ENCODE measurements at places on chromosomes 12 and 14.

DNA sequence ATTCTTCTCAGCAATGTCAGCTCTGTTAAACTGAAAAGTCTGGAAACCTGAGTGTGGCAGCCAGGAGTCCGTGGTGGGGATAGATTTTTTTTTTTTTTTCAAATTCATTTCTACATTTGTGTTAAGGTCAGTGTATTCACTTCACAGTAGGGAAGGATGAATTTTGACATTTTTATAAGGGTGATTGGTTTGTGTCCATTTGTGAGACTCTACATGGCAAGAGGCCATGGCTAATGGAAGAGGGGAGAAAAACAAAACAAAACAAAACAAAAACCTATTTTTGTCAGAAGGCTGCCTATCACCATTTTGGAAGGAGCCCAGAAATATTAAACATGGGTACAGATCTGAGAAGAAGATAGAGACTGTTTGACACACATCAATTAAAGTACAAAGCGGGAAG, 176.1 kb downstream of the RMST start:
- no peak for DNase-seq

GRCh38 chr14:106605548-106606448, 1079.4 kb downstream of the TMEM121 start:
- DNase-seq: peak; percentile 79

- DNase-seq: no peak
Measured at GRCh38 chr12:16384732-16385131, 37.3 kb downstream of the MGST1 start.

- DNase-seq: no peak
Measured at GRCh38 chr12:45887544-45887943, 102.8 kb downstream of the SCAF11 start.

DNA sequence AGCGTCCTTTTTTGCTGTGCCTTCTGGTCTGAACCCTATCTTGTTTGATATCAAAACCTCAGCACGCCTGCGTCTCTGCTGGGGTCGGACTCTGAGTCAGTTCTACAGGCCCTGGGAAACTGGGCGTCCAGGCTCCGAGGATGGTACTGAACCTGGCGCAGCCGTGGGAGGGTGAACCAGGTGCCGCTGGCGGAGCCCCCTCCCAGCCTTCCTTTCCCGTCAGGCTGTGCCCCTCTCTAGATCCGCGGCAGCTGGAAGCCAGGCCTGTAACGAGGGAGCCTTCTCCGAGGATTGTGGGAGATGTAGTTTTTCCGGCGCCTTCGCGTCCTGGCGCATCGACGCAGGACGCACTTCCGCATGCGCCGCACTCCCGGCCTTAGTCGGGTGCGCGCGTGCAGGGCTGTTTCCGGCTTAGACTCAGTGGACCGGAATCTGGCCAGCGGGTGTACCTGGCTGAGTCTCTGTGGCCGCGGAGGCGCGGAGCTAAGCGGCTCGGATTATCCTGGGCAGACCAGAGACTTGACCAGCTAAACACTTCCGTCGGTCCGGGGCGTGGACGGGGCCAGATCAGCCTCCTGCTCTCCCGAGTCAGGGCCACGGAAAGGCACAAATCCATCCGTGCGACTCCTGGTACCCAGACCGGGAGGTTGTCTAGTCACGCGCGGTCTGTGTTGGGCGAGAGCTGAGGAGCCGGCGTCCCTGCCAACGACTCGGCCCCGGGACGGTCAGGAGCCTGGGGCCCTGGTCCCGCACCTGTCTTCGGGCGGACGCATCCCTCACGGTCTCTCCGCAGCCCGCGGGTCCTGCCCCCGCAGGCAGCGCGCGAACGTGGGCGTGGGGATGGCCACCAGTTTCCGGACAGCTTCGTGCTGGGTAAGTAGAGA, at the start of gene ZNF26:
ZNF26 (plus strand) TSS at position 367 of the 884 bp plus-strand sequence; CDS start at position 841, 474 bp downstream.
- DNase-seq: peak; percentile 81

- DNase-seq: no peak
Measured at GRCh38 chr12:57821474-57822214, 3.1 kb upstream of the AVIL start.

GRCh38 chr12:33383503-33383902, 56.1 kb downstream of the SYT10 start:
- no peak for DNase-seq

DNA sequence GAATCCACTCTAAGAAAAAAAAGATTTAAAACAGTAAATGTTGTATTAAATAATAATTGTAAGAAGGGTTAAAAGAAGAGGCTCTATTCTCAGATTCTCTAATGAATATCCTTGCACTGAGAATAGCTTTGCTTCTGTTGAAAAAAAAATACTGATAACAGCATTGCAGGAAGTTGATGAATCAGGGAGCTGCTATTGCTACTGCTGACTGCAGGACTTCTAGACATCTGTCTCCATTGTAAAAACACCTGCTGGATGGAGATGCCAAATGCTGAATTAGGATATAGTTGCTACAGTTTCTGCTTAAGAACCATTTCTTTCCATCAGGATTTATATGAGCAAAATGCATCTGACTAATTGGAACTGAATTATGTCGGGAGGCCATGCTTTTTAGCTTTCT, 50.3 kb upstream of the ANP32D start:
- DNase-seq: no peak

DNA sequence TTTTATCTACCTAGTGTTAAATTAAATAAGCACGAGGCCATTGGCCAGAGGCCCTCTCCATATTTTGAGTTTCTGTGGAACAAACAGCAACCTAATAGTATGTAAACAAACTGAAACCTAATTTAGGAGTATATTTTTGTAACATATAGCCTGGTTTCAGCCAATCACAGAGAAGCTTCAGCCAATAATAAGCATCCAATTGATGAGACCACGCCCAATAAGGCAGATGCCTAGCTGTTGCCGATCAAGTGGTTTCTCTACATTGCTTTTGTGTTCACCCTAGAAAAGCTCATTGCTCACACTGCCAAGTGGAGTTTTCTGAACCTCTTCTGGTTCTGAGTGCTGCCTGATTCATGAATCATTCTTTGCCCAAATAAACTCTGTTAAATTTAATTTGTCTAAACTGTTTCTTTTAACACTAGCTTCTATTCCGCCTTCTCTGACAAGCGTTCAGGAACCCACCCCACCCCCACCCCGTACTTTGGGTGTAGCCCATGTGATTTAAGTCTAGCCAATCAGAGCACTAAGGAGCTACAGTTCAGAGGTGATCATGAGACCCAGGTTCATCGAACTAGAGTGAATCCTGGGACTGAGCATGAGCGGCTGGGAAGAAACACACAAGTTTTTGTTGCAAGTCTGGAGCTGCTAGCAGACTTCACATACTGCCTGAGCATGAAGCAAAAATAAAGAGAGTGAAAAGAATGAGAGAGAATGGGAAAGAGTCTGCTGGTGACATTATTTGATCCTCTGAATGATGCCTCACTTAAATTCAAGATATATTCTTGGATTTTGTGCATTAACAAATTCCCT, 21.5 kb upstream of the LTA4H start:
- DNase-seq: no peak

- no peak for DNase-seq
Measured at GRCh38 chr14:29548948-29549370, 378.7 kb downstream of the PRKD1 start.

GRCh38 chr12:70553391-70553859, 83.8 kb downstream of the PTPRB start:
- no peak for DNase-seq

DNA sequence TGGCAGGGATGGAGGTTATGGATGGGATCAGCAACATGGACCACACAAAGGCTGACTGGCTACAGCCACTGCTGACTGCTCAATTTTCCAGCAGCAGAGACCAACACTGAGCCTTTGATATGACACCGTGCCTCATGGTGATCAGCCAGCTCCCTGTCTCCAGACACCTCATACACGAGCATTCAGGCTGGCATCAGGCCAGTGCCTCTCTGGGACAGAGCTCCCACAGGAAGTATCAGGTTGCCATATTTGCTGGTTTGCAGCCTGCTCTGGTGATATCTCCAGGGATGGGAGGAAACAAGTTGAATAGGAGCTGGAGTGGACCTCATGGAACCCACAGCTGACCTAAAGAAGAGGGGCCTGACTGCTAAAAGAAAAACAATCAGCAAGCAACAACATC, 471.2 kb upstream of the ATXN7L3B start:
- DNase-seq: no peak

DNA sequence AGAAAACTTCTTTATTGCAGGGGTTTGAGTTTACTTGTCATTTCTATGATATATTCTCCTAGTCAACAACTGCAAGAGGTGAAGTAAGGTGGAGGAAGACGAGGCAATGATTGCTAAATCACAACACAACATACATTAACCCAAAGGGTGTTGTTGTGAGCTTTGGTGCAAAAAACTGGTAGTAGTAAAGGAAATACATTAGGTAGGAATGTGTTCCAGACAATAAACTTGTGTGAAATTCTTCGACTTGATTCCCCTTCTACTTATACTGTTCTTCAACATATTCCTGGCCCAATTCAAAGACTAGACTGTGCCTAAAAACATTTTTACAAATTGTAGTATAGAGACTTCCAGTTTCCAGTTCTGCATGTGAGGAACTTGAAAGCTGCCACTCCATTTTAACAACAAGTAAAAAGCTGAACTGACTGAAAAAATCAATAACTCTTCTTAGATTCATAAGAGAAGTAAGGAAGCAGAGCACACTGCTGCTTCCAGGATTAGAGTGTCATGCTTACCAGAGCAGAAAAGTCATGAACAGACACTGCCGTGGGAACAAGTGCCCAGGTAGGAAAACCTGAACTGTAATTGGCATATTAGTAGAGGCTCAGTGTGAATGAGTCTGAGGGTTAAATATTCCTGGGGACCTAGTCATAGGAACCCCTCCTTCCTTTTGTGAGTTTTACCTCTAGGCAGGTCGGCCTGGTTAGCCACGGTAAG, 22.2 kb downstream of the COX8C start:
- no peak for DNase-seq

DNA sequence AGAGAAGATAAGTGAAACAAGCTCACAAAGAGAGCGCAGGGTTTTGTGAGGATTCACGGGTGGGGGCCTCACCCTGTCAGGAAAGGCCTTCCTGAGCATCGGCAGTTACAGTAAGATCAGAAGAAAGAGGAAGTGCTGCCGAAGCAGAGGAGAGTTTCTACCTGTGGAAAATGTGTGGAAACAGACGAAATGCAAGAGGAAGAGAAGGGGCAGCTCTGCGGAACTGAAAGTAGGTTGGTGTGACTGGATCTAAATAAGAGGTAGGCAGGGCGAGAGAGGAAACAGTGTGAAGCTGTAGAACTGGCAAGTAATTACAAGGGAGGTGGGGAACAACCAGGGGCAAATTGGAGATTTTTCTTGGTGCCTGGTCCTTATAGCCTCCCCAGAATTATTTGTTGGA, 2.6 kb downstream of the GPR68 start:
- DNase-seq: no peak

DNA sequence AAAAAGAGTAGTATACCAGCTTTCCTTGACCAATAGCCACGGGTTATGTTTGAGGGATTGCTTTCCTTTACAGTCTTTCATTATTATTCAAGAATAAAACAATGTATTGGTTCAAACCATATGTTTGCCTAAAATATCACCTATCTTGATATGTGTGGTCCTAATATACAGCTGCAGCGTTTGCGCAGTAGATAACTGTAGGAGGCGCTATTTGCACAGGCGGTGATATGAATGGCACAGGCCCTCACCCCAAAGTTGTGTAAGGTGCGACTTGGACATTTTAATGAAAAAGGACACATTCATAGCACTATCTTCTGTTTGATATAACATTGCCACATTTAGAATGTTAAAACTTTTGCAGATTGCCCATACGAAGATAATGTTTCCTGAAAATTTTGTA, 298.4 kb downstream of the TRHDE start:
- DNase-seq: no peak

GRCh38 chr12:131378176-131378842, 332.6 kb upstream of the SFSWAP start:
- DNase-seq: no peak

- DNase-seq: no peak
Measured at GRCh38 chr14:60254176-60254575, 5.2 kb downstream of the PPM1A start.

GRCh38 chr14:100605230-100605629, 18.0 kb upstream of the BEGAIN start:
- no peak for DNase-seq

GRCh38 chr14:69610874-69611171, 573 bp upstream of the SUSD6 start:
- no peak for DNase-seq

DNA sequence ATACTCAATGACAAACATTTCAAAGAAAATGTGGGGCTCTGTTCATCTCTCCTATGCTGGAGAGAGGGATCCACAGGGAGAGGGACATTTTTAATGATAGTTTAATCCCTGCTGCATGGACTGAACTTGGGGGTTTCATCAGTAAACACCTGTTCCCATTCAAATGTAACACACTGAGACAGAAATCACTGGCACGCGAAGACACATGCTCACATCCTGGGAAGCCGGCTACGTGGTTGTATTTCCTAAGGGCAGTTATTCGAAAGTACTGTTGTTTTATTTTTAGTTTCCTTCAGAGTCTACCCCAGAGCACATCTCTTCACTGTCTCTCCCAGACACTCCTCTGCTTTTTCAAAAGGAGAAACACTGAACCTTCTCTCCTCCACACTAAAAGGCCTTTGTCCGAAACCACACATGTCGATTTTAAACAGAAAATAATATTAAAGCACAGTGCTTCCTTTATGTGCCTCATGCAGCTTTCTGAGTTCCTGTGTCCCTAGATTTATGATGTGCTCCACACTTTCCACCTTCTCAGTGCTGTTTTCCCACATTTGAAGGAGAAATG, 52.8 kb downstream of the PTHLH start:
- no peak for DNase-seq

DNA sequence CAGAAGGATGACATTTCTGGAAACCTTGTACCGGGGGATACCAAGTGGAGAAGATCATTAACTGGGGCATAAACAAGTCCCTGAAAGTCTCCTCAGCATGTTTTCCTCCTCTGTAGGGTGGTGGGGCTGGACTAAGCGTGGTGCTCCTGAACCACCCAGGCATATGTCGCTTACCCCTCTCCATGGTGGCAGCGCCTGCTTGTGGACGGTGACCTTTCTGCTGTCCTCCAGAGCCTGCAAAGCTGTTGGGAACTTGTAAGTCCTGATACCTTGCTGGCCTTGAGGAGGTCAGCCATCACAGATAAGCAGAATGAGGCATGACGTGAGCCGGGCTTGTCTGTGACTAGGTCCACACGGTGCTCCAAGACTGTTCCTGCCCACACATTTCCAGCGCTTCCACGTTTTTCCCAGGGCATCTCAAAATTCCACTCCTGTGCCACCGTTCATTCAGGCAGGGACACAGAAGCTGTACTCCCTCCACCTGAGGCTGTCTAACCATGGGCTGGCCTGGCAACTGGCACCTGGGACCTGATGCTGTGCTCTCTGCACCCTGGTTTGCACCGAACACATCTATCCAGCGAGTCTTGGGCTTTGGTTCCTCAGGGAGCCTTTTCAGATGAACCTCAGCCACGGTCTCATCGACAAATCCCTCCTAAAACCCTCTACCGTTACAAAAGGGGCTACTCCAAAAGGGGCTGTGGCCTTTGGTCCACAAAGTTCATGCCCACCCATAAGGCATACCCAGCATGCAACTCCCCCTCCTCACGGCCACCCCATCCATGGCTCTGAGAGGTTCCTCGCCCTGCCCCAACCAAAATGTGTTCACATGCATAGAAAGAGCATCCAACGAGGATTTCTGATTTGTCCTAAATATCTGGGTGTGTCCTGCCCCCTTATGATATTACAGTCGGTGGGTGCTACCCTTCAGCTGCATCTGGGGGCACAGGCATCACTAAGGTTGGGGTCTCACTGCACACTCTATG, 199.6 kb upstream of the DIO3 start:
- no peak for DNase-seq

Data from activated T-cell treated with anti-CD3 and anti-CD28 coated beads, Interleukin-2, amount 50 U/mL, for 4 hours (primary cell).